IPS DF 19.7 (cell line): ENCODE measurements at places on chromosomes 2 and 18.

DNA sequence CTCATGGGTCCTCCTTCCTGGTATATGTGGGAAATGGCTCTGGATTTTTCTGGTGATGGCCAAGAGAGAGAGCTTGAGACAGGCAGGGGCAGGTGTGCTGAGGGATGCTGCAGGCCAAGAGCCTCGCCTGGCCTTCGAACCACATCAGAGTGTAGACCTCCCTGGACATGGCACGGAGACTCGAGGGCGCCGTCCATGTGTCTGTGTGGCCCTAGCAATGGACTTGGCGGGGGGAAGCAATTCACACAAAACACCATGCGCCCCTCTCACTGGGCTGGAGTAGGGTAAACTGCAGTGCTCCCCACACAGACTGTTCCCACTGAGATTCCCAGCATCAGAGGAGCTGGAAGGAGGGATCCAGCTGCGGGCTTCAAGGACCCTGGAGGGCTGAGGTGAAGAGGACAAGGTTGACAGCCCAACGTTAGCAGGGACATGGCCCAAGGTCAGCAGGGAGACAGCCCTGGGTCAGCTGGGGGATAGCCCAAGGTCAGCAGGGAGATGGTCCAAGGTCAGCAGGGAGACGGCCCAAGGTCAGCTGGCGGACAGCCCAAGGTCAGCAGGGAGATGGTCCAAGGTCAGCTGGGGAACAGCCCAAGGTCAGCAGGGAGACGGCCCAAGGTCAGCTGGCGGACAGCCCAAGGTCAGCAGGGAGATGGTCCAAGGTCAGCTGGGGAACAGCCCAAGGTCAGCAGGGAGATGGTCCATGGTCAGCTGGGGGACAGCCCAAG is 75.4 kb upstream of the HDAC4 start:
- DNase-seq: no peak

DNA sequence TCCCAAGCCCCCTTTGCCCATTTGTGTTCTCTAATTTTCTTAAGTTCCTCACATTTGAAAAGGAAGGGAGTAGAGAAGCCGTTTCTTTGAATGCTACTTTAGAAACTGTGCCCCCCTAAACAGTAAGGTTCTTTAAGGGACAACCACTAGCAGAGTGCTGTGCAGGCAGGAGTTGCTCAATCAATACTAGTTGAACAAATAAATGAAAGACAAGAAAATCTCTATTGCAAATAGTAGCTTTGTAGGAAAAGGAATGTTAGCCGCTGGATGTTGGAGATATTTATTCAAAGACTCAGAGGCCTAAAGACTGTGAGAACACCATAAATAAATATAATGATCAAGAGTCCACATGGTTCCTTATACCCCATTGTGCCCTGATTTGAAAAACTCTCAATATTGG is 119.8 kb upstream of the SMAD7 start:
- DNase-seq: no peak

GRCh38 chr18:34543356-34543755 is 166.7 kb upstream of the DTNA start:
- no peak for DNase-seq

- DNase-seq: no peak
Measured at GRCh38 chr2:73232403-73233153, 461 bp downstream of the PRADC1 start.

DNA sequence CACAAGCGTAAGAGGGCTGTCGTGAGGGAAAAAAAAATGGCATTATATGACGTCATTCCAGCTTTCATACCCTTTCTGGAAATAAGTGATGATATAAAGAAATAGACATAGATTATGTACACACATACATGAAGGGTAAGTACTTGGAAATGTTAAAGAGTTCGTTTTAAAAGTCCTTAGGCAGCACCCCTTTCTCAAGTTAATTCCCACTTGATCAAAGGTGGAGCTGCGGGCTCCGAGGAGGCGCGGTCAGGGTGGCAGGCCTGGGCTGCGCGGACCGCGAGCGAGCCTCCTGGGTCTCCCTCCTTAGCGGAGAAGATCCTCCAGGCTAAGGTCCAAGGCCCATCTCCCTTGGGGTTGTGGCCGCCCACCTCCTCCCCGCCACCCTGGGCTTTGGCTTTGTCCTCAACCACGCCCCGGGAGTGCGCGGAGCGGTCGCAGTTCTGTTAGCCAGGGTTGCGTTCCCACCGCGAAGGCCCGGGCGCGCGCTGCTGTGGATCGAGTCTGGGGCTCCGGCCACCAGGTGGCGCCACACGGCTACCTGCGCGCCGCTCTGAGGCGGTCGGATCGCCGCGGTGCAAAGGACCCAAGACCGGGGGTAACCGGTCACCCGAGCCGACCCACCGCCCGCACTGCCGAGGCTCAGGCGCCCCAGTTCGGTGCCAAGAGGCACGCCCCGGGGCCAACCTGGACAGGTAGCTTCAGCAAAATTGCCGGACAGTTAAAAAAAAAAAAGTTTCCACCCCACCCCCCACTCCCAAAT is 66.8 kb downstream of the HNRNPLL start:
- no peak for DNase-seq

GRCh38 chr2:105070010-105070865 is 32.4 kb downstream of the MRPS9 start:
- DNase-seq: no peak

- DNase-seq: no peak
Measured at GRCh38 chr2:173854840-173855239, 110.3 kb downstream of the SP3 start.

GRCh38 chr2:111204706-111205105 is 84.0 kb downstream of the BCL2L11 start:
- no peak for DNase-seq

DNA sequence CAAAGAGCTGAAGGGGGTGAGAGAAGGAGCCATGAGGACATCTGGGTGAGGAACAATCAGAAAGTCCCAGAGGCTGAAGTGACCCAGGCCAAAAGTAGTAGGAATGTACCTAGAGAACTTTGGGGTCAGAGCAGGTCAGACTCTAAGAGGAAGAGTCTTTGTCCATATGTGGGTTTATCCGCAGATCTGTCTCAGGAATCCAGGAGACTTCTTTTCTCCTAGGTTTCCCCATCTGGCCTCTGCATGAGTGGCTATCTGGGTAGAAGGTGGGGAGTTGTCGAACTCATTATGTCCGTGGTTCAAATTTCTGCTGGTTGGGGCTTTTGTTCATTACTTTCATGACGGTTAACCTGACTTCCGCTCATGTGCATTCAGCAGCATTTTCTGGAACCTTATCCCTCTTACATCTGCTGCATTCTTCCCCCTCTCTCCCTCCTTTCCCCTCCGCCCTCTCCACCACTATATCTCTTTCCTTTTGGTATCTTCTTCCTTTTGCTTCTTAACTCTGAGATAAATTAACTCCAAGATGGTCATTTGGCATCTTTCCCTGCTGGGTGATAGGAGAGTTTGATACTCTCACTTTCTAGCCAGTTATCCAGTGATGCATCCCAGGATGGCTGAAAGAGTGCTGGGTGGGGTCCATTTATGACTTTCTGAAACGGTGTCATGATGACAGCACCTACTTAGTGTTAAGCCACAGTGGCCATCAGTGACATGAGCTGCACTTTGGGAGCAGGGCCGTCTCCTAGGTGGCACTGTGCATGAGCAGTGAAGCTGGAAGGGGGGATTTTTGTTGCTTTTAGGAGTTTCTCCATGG is 2.1 kb downstream of the LIPG start:
- DNase-seq: no peak

- no peak for DNase-seq
Measured at GRCh38 chr2:156099382-156099781, 233.1 kb downstream of the NR4A2 start.

- no peak for DNase-seq
Measured at GRCh38 chr2:208978946-208979345, 444.9 kb upstream of the MAP2 start.

GRCh38 chr2:179561702-179562101 is 297.1 kb upstream of the SESTD1 start:
- no peak for DNase-seq

DNA sequence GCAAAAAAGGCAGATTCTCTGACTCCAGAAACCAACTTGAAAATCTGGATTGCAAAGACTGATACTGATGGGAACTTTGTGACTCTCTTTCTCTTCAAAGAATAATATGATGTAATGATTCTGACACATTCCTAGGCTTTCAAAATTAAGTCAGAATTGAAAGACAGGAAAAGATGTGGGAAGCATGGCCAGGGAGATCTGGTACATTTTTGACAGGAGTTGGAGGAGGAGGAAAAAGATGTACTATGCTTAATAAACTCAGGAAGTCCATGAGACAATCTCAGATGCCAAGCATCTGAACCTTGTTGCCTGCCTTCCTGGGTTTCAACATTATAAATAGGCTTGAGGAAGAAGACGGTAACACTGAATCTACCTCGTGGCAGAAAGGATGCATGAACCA is 34.2 kb downstream of the KLF7 start:
- no peak for DNase-seq

DNA sequence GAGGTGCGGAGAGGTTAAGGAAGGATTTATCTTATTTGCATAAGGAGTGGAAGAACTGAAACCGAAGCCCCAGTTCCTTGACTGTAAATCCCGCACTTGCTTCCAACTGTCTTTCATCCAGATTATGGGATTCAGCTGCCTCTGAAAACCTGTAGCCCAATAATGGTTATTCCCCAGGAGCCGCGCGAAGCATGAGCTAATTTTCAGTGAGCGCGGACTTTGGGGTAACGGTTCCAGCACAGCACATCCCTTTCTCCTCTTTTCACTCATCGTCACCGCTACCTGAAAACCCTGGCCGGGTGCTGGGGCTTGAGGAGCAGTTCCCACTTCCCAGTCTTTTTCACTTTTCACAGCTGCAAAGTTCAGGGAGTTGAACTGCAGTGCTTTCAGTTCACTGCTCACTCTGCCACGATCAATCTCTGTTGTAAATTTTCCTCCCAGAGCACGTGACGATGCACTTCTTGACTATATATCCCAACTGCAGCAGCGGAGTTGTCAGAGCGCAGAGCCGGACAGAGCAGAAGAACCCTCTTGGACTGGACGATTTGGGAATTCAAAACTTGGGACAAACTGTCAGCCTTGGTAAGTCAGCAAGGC is at the start of gene KCNE4:
TSS of gene KCNE4 (plus strand) at position 498 of the 597 bp plus-strand sequence. CDS start 641 bp downstream, outside the sequence.
- DNase-seq: no peak

- no peak for DNase-seq
Measured at GRCh38 chr2:39778233-39778632, 825 bp downstream of the THUMPD2 start.

- no peak for DNase-seq
Measured at GRCh38 chr2:163768881-163769695, 33.3 kb upstream of the FIGN start.

DNA sequence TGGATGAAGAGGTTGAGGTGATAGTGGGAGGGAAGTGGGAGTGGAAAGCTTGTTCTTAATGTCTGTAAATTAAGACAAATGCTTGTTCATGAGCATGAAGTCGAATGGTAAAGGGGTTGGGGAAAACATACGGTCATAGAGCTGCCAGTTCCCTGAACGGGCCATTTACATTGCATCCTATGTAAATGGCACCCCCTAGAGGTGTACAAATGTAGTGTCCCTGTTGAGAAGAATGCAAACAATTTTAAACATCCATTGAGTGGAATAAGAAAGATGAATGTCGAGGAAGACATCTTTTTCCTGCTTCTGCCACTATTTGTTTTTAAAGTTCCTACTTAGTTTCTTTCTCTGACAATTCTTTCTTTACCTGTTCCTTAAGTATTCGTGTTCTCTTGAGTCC is 155.7 kb downstream of the RDH14 start:
- DNase-seq: no peak

- no peak for DNase-seq
Measured at GRCh38 chr2:62196278-62196901, 475 bp downstream of the B3GNT2 start.

- no peak for DNase-seq
Measured at GRCh38 chr18:77487951-77488740, 238.5 kb downstream of the GALR1 start.

- DNase-seq: no peak
Measured at GRCh38 chr2:134838143-134838620, at the start of gene ACMSD. Gene ACMSD, plus strand, starts transcription at chr2:134838616. Its CDS starts 67 bp downstream, at chr2:134838683.

DNA sequence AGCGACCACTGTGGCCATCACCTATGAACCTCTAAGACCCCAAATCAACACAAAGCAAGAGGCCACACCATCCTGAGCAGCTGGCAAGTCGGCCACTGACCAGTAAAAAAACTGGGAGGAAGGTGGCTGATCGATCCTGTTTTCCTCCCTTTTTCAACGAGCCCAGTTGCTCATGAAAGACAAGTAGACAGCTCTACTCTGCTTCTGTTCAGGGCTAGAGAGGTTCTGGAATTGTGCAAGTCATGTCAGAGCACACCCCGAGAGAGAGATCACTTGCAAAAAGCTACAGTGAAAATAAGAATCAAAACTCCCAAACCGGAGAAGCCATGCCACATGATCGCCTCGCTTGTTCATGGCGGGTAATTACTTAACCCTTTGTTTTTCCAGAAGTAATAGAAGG is 34.6 kb downstream of the ZNF516 start:
- DNase-seq: no peak

- DNase-seq: no peak
Measured at GRCh38 chr2:157459486-157459885, 15.6 kb upstream of the CYTIP start.

- DNase-seq: no peak
Measured at GRCh38 chr2:197310271-197310985, at the start of gene ANKRD44. Gene ANKRD44, minus strand, starts transcription at chr2:197310780. Its CDS starts 176 bp downstream, at chr2:197310604.

GRCh38 chr2:128600581-128601297 is 282.1 kb upstream of the HS6ST1 start:
- no peak for DNase-seq

DNA sequence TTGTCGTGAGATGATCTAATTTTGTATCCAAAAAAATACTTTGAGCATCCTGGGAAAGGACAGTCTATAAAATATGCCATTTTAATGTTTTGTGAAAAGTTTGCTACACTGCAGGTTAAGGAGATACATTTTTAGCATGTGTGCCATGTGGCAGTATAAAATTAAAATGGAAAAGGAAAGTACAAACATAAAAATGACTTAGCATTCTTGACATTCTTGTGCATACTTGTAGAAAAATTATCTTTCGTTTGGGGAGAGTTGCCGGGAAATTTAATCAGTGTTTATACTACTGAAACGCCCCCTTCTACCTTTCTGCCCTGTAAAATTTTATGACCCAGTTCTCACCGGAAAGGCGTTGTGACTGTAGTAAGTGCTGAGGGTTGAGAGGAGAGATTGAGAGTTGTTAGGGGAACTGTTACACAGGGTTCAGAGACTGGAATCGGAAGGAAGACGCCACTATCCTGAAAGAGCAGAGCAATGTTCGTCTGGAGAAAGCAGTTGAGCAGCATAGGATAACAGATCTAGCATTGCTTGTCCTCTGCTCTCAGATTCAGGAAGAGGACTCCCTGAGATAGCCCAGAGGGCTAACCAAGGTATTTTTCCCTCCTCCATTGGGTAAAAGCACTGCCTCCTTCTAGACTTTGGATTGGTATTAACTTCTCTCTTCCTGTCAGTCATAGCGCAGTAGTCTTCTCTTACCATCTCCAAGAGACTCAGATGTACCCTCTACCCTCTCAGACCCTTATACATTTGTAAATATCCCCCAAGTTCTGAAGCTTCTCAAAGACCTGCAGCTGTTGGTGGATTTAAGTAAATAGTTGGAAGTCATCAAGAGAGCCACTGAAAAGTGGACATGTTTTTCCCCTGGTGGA is 2.7 kb downstream of the CDH20 start:
- DNase-seq: no peak

DNA sequence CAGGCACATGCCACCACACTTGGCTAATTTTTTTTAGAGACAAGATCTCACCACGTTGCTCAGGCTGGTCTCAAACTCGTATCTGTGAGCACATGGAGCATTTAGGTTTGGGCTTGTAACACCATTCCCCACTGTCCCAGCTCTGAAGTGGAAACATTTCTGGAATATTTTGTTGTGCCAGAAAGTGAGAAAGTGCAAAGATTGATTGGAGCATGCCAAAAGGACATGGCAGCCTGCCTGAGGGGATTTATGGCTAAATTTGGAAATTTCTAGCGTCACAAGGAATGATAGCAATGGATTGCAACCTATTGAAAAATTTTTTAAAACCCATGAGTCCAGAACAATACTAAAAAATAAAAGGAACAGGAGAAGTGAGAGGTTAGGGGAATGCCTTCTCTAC is 136.8 kb downstream of the ESCO1 start:
- no peak for DNase-seq
